ENCODE measurements at places on chromosomes 5 and 9.
A peak's percentile ranks its signal among the peaks of the same experiment; 100 is the strongest.

DNA sequence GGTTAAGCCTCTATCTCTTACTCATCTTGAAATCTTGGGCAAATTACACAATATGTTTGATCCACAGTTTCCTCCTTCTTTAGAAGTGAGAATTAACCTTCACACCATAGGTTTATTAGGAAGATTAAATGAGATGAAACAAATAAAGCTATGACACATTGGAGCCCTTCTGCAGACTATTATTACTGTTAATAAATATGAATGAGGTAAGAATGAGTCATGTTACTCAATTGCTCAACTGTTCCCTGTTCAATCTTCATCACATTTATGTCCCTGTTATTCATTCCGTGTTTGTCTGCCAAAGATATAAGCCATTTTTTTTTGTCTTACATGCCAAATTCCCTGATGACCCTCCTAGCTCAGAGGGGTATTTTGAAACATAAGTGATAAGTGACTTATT lies 52.1 kb upstream of the PAPPA start:
- no peak for DNase-seq

GRCh38 chr5:66417781-66418180 lies 178.4 kb upstream of the MAST4 start:
- DNase-seq: no peak

DNA sequence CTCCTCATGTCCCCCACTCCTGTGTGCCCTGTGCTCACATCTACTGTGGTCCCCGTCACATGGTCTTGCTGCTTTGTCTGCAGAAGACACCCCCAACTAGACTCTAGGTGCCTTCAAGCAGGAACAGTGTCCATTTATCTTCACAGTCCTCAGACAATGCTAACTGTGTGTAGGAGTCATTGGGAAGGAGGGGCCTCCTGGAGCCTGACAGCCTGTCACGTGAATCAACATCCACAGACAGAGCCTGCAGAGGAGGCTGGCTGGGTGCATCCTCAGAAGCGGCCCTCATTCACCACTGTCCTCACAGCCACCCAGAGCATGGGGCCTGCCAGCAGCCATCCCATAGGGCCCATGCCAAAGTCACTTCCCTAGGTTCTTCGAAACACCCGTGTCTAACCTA lies 98.7 kb downstream of the MED10 start:
- DNase-seq: no peak

- DNase-seq: no peak
Measured at GRCh38 chr9:93983875-93984274, 28.7 kb upstream of the BARX1 start.

DNA sequence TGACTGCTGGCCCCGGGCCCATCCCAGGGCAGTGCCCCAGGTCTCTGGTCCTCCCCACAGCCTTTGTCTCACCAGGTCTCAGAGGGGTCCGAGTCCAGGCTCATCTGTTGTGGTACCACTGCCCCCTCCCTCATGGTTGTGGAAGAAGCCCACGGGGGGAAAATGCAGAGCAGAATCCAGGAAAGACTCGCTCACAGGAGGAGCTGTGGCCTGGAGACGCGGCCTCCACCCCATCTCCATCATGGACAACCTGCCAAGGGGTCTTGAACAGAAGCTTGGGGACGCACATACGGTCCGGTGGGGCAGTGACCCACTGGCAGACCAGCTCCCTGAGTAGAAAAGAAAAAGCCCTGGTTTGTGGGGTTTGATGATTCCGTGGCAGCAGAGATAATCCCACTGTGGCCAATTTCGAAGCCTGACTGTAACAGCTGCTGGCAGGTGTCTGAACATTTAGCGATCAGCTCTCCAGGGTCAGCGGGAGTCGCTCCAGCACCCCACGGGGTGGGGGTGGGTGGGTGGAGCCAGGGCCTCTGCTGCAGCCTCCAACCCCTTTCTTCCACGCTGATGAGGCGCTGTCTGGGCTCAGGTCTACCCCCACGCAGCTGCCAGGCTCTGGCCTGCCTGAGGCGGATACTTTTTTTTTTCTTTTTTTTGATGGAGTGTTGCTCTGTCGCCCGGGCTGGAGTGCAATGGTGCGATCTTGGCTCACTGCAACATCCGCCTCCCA lies 1.9 kb upstream of the GRIN1 start:
- DNase-seq: no peak

DNA sequence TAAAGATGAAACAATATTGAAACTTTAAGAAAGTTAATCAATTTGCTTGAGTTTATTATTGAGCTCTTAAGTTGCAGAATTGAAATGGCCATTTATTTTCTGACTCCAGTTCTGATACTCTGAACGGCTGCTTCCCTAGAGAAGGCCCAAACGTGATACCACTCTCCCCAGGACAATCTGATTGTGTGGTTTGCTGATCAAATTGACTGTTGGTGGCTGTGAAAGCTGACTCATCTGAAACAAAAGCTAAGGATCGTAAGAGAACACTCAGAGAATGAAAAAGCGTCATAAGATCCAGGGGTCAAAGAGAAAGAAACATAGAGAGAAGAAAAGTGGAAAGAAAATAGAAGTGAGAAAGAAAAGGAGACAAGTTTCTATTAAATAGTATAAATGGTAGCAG lies 147.2 kb downstream of the IZUMO3 start:
- no peak for DNase-seq

DNA sequence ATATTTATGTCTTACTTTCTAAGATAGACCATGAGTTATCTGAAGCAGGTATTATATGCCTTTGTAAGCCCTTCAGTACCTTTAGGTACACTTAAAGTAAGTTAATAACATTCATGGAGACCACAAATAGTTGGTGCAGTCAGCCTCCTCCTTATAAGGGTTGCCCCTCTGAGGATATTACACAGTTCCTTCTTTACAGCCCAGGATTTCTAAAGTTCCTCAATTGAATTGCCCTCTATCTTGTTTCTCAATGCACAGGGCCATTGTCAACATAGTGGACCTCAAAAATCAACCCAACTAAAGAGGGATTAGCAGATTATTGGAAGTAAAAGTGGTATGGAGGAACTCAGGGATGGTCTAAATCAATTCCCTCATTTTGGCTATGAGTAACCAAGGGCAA lies 50.3 kb downstream of the HMHB1 start:
- DNase-seq: no peak

GRCh38 chr5:152332716-152333460 lies 72.2 kb downstream of the NMUR2 start:
- DNase-seq: no peak

GRCh38 chr5:86596476-86596875 lies 21.3 kb upstream of the COX7C start:
- DNase-seq: no peak

- DNase-seq: no peak
Measured at GRCh38 chr5:179495906-179496455, 54.4 kb upstream of the RUFY1 start.

GRCh38 chr5:125485771-125486170 lies 739.3 kb upstream of the ZNF608 start:
- peak; percentile 51 for DNase-seq
